NCI-H510A (cell line): ENCODE measurements at places on chromosomes 11 and 22.

GRCh38 chr22:29037340-29037932 lies 24.2 kb downstream of the C22orf31 start:
- no peak for DNase-seq

DNA sequence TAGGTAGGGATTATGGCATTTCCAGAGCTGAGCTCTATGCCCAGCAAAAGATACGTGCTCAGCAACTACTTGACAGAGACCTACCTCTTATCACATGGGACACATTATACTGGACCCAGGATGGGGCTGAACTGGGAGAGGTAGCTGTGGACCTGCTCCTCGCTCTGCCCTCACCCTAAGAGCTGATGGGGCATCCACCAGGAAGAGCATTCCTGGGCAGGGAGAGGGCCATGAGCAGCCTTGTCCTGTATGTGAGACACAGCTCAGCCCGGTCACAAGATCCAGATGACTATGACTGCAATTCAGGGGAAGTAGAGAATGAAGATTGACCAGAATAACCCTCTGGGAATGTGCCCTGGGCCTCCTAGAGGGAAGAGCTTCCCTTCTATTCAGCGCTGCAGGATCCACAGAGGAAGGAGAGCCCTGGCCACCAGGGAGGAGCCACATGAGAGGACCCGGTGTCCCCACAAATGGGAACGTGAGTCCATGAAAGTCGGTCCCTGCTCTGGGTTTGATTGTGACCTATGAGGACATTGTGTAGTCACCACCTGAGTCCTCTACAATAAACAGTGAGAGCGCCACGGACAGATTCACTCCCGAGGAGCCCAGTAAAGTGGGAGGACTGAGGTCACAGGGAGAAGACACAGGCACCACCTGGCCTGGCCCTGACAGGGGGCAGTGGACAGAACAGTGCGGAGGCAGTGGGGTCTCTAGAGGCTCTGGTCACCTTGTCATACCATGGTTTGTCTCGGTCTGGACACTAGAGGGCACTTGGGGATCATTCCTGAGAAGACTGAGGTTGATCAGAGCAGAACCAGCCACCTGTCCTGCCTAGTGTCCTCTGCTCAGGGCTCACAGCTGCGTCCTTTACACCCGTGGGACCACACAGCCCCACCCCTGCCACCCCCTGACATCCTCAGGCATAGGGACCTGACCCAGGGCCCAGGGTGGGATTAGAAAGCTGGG lies 99.5 kb downstream of the ZNF280B start:
- no peak for DNase-seq

GRCh38 chr22:40635043-40635939 lies 1.2 kb downstream of the MRTFA start:
- DNase-seq = no peak

DNA sequence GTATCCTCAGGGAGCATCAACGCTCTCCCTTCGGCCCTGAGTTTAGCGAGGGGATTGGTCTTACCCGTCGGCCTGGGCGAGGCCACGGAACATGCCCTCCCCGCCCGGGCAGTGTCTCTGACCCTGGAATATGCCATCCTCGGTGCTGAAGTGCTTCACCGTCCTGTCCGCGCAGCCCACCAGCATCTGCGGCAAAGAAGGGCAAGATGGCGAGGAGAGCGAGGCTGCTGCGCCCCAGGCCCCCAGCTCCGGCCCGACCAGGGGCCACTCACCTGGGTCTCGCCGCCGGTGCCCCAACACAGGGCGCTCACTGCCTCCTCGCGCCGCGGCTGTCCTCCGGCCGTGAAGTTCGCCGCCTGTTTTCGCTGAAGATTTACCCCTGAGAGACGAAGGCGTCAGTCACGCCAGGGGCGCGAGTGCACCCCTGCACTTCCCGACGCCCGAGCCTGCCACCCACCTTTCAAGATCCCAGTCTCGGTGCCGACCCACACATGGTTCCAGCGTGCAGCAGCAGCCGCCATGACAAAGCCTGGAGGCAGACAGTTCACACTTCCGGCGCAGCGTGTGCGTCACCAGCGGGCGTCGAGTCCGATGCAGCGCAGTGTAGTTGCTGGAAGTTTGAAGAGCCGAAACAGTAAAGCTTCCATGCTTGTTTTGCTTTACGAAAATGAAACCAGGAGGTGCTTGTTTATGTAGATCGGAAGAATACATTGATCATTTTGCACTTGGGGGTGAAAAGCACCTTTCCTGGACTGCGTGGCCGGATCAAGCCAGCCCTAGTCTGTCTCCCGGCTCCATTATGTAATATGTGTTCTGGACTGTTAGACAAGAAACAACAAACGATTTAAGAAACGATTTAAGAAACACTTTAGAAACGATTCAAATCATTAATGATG lies at the start of gene WDR74:
TSS of gene WDR74 (minus strand) at position 541 of the 896 bp plus-strand sequence. CDS start at position 521, 20 bp downstream.
- peak; percentile 81 for DNase-seq

DNA sequence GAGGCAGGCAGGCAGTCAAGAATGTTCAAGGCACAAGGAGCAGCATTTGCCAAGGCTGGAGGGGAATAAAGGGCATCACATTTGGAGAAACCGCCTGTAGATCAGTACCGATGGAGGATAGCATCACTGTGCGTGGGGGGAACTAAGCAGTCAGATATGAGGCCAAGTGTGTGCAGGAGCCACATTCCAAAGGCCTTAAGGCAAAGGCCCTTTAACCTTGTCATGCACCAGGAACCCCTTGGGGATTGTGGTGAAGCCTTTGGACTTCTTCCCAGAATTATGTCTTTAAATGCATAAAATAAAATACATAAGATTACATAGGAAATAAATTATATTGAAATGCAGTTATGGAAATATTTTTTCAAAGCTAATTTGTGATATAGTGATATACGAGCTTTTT lies 532.1 kb downstream of the BUD13 start:
- no peak for DNase-seq

DNA sequence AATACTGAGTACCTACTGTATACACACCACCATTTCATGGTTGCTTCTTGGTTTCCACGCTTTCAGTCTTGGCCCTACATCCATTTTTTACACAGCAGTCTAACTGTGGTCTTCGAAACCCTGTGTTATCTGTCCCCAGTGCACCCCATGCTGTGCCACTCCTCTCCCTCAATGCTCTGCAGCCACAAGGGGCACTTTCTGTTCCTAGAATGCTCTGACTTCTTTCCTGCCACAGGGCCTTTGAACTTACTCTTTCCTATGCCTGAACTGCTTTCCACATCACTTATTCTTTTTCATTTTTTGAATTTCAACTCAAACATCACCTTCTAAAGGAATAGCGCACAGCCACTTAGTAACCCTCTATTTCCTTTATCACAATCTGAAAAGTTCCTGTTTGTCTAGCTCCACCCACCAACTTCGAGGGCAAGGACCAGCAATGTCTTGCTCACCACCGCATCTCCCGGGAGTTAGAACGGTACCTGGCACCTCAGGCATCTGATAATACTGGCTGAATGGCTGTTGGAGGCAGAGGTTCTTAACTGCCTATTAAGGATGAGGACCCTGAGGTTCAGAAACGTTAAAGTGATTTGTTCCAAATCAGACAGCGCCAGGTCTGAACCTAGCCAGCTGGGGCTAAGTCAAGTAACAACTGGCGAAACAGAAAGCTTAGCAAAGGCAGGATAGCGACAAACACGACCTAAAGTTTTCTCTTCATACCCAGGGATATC lies 568 bp downstream of the ALG8 start:
- DNase-seq = no peak

DNA sequence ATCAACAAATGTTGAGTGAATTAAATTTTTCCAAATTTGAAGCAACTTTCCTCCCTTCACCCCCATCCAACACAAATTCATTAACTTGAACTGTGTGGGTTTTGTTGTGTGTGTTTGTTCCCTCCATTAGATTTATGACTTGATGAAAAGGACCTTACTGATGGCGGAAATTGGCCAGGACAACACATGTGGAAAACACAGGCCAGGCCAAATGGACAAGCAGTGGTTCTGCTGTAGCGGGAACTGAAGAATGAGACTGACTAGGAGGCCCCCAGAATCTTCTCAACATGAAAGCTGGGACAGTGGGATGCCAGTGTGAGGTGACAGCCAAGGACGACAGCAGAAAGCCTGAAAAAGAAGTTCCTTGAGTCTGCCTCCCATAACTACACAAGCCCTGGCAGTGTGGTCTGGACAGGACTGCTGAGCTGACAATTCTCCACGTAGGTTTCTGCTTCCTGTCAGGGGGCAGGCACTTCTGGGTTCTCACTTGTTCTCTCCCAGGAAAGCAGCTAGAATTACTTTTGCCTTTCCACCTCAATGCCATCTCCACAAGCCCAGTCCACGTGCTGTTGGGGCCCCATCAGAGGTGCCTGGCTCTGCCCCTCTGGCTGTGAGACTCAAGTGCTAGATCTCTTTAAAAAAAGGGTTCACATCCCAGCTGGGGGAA lies 94.3 kb downstream of the ETS1 start:
- peak; percentile 24 for DNase-seq

GRCh38 chr22:30123463-30123862 lies 43.2 kb downstream of the HORMAD2 start:
- DNase-seq = no peak

- DNase-seq = no peak
Measured at GRCh38 chr11:2085251-2086066, 53.7 kb downstream of the IGF2 start.

DNA sequence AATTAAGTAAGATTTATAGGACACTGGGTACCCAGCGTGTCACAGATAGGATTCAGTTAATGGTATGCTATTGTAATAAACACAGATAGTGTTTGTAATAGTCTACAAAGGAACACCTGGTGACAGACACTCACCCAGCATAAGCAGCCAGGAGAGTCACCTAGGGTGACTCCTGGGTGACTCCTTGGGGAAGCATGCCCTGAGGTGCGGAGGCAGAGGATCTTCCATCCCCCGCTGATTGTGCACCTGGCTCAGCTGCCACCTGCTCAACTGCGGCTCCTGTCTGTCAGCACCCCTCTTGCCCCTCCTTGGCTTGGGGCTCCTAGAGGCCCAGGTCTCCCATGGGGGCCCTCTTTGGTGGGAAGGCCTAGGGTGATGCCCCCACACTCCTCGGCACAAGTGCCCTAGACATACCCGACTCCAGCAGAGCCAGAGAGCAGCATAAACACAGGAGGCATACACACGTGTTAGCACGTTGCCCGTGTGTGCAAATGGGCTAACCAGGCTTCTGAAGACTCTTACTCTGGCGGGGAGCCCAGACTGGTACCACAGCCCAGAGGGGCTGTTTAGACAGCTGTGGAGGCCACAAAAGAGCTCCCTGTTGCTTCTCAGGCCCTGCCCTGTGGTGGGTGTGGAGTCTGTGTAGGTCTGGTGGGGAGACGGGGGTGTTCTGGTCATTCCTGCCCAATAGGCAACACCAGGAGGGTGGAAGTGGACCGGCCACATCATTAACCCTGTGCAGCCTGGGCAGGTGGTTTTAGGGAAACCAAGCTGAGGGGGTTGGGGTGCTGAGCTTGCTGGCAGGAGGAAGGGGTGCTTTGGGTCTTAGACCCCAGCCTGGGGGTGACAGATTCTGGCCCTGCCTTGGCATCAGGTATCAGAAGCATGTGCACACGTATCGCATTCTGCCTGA lies 3.0 kb downstream of the INPPL1 start:
- peak; percentile 89 for DNase-seq

DNA sequence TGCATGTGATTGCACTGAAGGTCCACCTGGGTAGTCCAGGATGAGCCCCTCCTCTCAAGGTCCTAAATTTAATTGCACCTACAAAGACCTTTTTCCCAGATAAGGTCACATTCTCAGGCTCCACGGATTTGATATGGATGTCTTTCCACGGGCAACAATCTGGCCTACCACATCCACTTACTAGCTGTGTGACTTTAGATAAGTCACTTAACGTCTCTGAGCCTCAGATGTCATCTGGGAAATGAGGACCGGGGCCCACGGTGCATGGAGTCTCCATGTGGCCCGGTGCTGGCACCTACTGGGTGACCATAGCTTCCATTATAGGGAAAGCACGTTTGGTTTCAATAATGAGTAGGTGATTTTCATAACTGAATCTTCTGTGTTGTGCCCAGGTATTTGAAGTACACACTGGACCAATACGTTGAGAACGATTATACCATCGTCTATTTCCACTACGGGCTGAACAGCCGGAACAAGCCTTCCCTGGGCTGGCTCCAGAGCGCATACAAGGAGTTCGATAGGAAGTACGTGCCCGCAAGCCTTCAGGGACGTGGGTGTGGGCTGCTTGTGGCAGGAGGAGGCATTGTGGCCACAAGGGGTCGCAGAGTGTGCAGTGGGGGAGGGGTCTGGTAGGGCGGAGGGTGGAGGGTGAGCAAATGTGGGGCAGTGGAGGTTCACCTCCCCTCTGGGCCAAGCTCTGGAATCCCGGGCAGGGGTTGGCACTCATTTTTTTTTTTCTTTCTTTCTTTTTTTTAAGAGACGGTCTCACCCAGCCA lies 55.7 kb downstream of the ARHGAP8 start:
- DNase-seq = no peak

- no peak for DNase-seq
Measured at GRCh38 chr11:96079691-96080090, 155.8 kb upstream of the MTMR2 start.

- no peak for DNase-seq
Measured at GRCh38 chr11:521177-521688, 14.1 kb downstream of the HRAS start.

- no peak for DNase-seq
Measured at GRCh38 chr11:9066433-9066925, 24.9 kb downstream of the SCUBE2 start.

DNA sequence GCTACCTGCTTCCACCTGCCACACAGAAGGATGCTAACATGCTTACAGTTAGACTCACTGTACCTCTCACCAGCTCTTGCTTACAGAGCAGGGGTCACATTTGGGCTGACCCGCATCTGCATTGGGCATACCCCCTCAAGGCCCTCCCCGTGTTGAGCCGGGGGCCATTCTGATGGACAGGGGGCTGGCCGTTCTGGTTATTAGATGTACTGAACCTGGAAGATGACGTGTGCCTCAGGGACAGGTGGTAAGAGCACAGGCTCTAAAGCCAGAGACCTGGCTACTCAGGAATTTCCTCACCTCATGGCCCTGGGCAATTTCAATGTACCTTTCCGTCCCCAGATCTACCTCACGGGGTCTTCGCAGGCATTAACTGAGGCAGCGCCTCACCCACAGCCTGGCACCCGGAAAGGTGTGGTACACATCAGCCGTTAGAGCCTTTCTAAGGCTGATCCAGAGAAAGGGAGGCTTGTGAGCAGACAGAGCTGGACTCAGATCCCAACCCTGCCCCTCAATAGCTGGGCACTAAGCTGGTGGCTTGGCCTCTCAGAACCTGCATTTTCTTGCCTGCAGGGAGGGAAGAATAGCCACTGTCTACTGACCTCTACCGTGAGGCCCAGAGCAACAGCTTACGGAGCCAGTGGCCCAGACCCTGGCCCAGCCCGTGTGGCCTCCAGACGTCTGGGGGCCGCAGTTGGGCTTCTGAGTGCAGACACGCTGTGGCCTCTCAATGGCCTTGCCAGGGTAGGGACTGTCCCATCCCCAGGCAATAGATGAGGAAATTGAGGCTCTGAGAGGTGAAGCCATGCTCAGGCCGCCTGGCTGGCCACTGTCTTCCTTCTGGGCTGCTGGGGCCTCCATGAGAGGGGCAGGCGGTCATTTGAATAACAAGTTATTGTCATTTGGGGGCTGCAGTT lies 100.6 kb downstream of the MORC2 start:
- DNase-seq = no peak
